ENCODE measurements at places on chromosomes 16 and 17. TPM values are rescaled to one million over a fixed set of nuclear protein-coding genes. Genes with fewer than 3 reads are reported as not detected.

DNA sequence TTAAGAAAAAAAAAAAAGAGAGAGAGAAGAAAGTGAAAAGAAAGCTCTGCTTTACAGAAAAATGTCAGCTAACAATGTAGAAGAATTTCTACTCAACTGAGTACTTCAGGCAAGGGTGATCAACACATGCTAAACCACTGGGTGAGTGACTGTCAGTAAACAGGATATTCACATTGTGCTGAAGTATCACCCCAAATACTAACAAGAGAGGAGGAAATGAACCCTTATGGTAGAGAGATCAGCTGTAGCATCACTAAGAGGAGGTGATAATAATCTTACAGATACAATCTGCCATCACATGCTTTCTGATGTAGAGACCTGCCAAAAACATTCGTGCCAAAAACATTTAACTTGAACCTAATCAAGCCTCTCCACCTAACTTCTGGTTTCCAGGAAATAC is 30.7 kb upstream of the ICAM2 start:
- DNase-seq = no peak

The ATP2C2 gene
- total RNA-seq = 6.1 TPM

- DNase-seq = no peak
Observed at GRCh38 chr16:54503856-54504219, 217.3 kb upstream of the IRX3 start.

GRCh38 chr17:13925579-13925978 is 143.7 kb upstream of the COX10 start:
- DNase-seq = no peak

DNA sequence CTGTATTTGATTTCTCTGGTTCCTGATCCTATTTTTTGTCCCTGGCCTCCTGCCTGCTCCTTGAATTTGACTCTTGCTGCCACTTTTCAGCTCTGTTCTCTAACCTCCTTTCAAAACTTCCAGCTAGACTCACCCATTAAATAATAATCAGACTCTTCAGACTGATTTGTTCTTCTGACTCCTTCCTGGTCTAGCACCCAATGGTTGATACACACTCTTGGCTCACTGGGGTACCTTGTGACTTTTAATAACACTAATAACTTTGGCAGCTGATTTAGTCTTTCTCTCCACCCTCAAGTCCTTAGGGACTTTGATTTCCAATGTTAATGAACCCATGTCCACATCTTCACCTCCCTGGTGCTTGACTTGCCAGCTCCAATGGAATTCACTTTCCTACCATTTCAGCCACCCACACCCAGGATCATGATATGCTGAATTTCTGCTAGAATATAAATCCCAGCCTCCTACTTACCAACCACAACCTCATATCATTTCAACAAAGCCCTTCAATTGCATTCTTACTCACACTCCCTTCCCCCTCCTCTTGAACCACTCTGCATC is 19.7 kb upstream of the C16orf82 start:
- no peak for DNase-seq

DNA sequence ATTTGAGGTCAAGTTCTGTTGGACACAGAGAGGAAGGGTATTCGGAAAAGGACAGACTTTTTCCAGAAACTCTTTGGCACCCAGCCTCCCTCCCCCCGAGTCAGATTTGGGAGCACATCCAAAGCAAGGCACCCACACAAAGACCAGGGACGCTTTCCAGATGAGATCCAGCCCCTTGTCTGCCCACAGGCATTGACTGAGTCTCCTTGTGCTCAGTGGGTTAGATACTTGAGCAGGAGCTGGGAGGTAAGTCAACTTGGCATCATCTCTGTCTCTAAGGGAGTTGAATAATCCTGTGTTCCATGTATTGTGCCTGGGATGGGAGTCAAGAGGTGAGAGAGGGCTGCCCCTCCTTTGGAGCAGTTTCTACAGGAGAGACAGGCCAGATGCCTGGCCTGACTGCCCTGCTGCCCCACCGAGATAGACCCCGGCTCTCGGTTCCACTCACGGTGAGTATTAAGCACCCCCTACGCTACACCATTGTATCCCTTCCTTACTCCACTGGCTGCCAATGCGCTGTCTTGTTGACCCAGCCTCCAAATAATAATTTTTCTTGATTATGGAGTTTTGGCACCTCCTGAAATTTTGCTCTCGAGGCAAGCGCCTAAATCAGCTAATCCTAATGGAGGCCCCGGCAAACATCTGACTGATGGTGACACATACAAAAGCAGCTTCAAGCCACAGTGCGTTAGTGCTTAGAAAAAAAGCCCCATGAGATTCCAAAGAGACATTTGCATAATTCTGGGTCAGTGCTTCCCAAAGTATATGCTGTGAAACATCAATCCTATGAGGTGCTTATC is 29.6 kb upstream of the MAP3K14 start:
- no peak for DNase-seq

DNA sequence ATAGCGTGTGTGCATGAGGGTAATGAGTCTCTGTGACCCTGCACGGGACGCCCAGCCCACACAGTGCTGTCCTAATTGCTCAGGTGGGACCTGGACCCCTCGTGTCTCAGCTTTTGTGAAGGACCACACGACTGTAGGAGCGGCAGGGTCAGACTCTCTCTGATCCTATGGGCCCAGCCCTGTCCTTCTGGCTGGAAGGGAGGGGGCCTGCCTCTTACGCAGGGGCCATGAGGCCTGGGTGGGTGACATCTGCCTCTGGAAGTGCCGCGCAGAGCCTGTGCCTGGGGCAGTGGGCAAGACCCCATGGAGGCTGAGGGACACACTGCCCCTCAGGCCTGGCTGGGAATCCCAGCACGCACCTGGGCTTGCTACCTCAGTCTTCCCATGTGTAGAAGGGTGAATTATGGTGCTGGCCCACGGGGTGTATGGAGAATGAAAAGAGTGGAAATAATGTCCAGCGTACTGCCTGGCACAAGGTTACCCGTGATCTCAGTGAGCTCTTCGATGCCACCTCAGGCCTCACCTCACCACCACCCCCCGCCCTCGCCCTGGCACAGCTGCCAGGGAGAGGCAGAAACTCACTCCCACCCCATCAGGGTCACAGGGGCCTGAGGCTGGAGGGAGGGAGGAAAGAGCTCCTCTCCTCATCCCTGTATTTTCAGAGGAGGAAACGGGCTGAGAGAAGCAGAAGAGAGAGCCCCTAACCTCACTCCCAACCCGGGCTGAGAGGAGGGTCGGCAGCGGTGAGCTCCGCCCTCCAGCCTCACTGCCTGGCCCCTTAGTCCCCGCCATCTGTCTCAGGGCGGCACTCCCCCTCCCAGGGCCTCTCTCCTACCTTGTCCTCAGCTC is 27.1 kb upstream of the DBNDD1 start:
- peak; percentile 20 for DNase-seq

GRCh38 chr17:17757391-17757791 is 76.1 kb downstream of the RAI1 start:
- DNase-seq = no peak

GRCh38 chr17:39277110-39277509 is 51.4 kb upstream of the STAC2 start:
- DNase-seq = no peak

The IL34 gene
- 1.6 TPM for total RNA-seq

DNA sequence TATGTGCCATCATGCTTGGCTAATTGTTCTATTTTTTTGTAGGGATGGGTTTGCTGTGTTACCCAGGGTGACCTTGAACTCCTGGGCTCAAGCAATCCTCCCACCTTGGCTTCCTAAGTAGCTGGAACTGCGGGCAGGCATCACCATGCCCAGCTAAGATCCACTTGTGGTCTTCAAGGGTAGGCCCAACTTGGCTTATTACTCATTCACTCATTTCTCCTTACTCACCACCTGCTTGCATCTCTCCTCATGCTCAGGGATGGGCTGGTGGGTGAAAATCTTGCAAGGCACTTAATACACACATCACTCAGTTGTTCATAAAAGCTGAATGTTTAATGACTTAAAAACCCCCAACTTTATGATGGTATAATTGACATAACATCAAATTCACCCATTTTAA is 207.8 kb downstream of the SHISA9 start:
- DNase-seq = no peak

GRCh38 chr16:50613281-50613963 is 65.2 kb downstream of the NKD1 start:
- DNase-seq = no peak

GRCh38 chr17:47703191-47703591 is 9.2 kb downstream of the TBKBP1 start:
- DNase-seq = no peak

DNA sequence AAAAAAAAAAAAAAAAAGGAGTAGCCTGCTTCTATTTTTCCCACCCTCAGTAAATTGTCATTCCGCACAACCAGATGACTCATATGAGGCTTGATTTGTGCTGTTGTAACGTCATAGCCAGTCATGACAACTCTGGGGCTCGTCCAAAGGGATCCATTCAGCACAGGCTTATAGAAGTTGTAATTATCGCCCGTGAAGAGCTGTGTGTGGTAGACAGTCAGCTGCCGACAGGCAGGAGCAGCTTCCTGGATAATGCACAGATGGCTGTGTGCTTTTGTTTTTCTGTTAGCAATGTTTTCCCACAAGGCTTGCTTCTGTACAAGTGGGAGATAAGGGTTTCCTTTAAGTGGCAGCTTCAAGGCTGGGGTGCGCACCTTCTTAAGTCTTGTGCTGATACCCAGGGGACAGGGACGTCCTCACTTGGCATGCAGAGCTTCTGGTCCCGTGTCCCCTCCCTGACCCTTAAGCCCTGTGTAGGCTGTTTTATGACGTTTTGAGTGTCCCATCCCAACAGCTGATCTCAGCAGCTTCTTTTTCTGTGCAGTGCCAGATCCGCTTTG is 26.0 kb downstream of the SNX29 start:
- no peak for DNase-seq

DNA sequence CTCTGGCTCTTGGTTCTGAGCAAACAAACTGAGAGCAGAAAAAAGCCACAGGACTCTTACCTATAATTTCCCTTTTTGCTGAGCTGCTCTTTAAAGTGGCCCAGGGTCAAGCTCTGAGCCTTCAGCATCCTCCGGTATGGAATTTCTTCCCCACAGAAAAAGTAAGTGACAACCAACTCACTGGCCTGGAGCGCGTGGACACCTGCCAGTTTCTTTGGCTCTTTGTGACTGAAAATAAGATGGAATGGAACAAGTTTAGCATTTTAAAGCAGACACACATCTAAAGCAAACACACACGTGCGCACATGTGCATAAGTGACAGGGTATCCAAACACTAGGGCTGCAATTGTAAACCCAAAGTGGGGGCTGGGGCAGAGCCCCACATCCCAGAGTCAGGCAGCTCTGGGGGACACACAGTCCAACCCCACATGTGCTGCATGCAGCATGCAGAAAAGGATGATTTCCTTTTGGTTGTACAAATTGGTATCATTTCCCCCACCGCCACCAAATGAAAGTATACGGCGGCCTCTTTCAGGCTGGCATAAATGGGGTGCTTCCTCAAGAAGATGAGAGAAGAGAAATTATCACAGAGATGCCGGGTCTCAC is 27.5 kb downstream of the AXIN2 start:
- no peak for DNase-seq

The NPIPB4 gene
- total RNA-seq = 38.3 TPM

The SEC14L5 gene
- total RNA-seq = 0.41 TPM

GRCh38 chr17:12478311-12478710 is 187.4 kb upstream of the MYOCD start:
- DNase-seq = no peak

The HOXB5 gene
- not detected for total RNA-seq

- DNase-seq = no peak
Observed at GRCh38 chr17:31510308-31511194, 119.1 kb downstream of the RAB11FIP4 start.

- no peak for DNase-seq
Observed at GRCh38 chr16:2609827-2610470, 72.1 kb downstream of the PDPK1 start.

DNA sequence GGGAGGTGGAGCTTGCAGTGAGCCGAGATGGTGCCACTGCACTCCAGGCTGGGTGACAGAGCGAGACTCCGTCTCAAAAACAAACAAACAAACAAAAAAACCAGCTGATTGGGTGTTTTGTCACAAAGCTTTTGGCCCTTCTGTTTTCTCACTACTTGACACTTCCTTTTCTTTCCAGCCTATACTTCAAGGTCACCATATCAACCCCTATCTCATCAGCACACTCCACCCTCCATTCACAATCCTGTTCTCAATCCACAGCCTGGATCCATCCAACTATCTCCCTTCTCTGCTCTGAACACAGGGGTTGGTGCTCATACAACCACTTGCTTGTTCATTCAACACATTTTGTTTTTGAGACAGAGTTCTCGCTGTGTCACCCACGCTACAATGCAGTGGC is 6.6 kb upstream of the MED11 start:
- no peak for DNase-seq

The SPN gene
- under 0.01 TPM for total RNA-seq

DNA sequence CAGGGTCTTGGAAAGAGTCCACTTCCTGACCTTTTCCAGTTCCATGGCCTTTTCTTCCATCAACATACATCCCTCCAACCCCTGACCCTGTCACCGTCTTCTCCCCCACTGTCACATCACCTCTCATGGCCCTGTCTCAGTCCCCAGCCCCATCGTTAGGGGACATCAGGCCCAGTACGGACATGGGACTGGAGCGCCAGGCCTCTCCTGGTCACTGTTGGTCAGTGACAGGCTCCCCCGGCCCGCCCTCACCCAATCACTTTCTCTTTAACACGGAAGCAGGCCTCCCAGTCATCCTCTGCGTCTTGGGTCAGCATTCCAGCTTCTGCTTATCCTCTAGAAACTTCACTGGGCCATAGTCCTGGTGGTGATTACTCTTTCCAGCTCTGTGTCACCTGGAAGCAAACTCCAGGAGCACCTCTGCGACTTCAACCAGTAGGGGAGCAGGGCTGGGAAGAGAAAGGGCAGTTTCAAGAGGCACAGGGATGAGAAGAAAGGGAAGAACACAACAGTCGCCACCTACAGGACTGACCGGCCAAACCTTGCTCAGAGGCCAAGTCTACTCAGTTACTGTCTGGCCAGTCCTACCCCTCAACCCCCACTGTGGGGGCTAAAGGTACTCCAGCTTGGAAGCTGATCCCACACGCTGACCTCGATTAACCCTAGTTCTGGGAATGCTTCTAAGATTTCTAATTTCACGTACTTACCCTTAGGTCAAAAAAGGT is 15.9 kb upstream of the ICAM2 start:
- DNase-seq = no peak

DNA sequence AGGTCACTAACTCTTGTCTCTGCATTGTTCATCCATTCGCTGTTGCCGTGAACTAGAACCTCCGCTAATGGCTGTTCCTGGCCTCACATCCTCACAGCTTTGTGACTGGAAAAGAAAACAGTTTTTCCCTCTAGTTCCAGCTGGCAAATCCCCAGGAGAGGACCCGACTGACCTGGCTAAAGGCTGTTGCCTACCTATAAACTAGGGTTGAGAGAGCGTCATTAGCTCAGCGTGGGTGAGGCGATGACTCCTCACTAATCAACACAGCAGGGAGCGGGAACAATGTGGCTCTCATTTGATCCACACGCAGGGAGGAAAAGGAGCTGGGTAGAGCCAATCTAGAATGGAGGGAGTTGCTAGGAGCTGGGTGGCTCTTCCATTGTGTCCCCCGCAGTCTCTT is 282.1 kb upstream of the IRX5 start:
- DNase-seq = no peak

DNA sequence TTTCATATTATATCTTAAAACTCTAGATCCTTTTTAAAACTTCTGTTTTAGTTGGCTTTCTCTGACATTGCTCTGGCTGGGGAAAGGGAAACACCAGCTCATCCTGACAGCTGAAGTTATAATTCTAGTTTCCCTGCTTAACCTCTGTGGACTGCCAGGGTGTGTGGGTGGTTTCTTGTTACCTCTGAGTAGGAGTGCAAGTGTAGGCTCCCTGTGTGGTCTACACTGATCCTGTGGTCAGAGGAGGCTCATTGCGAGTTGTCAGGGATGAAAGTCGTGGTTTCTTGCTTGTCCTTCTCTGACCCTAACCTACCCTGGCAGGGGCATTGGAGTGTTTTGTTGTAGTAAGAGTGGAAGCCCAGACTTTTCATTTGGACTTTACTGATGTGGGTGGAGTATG is 221.0 kb downstream of the UTP18 start:
- DNase-seq = no peak

The FNDC8 gene
- not detected for total RNA-seq

Data from frontal cortex (tissue), 4 donors.